ENCODE measurements at places on chromosomes 16 and 17. TPM values are rescaled to one million over a fixed set of nuclear protein-coding genes. Genes with fewer than 3 reads are reported as not detected.

MYH11 gene
- not detected for total RNA-seq

NEUROD2 gene
- not detected for total RNA-seq

- no peak for DNase-seq
Measured at GRCh38 chr17:33288954-33289353, 4.1 kb downstream of the ASIC2 start.

DNA sequence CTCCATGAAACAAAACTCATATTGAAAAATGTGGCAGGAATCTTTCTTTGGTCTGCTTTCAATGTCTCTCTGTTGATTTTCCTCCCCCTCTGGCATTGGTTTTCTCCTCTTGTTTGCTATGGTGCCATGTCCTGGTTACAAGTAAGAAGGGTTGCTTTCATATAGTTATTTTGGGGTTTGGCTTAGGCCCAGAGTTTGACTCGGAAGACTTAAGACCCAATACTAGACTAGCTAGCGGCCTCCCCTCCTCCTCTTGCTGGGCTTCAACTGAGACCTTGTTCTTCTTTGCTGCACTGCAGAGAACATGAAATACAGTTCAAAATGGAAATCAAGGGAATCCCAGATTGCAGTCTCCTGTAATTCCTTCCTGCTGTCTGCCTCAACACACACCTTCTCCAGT, 30.0 kb upstream of the CLEC18A start:
- no peak for DNase-seq

- DNase-seq = no peak
Measured at GRCh38 chr16:57866529-57866918, 64.2 kb upstream of the KIFC3 start.

RND2 gene
- total RNA-seq = not detected

DNA sequence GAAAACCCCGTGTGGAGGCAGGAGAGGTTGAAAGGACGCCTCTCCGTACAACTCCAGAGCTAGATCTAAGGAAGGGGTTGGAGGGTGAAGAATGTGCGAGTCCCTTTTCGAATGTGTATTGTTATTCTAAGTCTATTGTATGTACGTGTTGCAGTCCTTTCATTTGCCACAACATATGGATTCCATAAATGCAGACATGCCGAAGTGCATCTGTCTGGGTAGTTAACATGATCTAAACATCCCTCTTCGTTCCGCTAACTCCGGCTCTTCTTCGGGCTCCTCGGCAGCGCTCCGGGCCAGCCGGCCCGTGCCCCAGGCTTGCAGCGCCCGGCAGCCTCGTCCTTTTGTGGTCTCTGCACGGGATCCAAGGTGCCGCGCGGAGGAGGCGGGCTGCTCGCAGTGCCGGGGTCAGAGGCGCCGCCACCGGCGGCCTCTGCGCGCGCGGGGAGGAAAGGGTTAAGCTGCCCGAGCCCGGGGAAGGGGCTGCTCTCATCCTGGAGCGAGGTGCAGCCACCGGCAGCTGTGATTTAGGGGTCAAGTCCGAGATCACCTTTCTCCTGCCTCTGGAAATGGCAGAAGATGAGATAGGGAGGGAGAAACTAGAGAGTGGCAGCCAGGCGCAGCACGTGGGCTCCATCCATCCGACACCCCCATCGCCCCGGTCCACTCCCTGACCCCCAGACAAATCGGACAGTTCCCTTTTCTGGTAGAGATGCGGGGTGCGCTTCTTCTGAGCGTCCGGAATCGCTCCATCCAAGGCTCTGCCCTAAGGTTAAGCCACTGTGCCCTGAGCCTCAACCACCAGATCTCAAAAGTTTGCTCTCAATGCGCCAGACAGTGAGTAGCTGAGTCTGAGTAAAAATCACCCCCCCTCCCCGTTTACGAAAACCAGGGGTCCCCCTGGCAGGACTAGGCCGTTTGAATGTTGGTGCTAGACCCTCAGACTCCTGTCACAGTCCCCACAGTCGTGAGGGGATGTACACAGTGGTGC, 15.1 kb upstream of the ZFHX3 start:
- no peak for DNase-seq

FNDC8 gene
- total RNA-seq = not detected

DNA sequence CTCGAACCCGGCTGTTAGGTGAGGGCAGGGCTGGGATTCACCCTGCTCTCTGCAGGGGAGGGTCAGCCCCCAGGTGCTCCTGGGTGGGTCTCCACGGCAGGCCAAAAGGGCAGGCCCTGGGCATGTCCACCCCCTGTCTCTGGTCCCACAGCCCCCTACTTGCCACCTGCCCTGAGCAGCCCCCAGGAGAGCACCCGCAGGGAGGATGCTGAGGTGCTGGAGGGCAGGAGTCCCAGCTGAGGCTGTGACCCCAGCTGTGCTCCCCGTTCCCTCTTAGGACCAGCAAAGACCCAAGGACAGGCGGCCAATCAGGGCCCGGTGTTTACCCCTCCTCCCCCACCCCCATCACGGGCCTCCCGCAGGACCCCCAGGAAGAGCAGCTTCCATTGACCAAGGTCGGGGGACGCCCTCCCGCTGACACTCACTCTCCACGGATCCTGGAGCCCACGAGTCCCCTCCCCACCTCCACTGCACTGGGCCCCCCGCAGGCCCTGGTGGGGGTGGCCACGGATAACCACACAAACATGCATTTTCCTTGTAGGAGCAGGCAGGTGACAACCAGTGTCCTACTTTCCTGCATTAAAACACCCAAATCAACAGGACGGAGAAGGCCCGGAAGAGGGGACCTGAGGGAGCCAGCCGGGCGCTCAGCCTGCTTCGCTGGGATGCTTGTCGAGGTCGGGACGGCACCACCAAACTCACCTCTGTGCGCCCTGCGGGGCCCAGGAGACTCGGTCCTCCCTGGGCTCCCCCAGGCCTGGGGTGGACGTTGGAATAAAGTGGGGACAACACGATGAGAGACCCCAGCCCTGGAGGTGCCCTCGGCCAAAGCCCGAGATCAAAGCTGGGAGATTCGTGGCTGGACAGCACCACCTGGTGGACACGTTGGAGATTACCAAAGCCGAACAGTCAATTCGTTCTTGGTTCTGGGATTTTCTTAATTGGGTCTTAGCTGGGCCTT, 22.5 kb upstream of the ENPP7 start:
- DNase-seq = no peak

DNA sequence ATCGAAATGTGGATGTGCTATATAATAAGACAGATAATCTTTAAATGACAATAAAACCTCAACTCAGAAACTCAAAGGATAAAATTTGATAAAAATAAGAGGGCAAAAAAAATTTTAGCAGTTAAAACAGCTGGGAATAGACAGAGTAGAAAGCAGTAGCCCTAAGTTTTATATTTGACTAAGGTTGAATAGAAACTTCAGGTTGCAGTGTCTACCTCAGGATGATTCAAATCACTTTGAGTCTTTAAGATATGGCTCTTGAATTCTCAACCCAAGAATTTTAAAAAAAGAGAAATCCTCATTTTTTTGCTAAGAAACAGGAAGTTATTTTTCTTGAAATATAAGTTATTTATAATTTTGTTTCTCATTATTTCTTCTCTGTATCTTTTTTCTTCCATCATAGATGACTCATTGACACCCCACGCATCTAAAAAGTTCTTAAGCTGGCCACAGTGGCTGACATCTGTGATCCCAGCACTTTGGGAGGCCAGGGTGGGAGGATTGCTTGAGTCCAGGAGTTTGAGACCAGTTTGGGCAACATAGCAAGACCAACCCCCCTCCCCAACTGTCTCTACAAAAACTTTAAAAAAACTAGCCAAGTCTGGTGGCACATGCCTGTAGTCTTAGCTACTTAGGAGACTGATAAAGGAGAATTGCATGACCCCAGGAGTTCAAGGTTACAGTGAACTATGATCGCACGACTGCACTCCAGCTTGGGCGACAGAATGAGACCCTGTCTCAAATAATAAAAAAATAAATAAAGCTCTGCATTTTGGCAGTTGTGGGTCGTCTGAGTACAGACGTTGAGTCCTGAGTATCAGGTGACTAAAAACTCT, 23.9 kb downstream of the NFAT5 start:
- DNase-seq = no peak

- DNase-seq = peak; percentile 48
Measured at GRCh38 chr17:42329025-42329976, 41.0 kb downstream of the STAT5A start.

DNA sequence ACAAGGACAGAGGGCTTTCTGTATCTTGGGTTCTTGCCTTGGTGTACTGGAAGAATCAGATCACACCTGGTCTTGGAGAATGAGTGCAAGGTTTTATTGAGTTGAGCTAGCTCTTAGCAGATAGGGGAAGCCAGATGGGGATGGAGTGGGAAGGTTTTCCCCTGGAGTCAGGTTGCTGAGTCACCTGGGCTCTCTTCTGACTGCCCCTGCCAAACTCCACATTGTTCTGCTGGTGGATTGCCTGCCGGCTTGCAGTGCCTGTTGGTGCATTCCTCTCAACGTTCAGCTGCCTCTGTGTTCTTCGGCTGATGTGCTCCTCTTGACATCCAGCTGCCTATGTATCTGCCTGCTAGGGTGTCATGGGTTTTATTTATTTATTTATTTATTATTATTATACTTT, 1431.1 kb downstream of the CDH8 start:
- DNase-seq = no peak

DNA sequence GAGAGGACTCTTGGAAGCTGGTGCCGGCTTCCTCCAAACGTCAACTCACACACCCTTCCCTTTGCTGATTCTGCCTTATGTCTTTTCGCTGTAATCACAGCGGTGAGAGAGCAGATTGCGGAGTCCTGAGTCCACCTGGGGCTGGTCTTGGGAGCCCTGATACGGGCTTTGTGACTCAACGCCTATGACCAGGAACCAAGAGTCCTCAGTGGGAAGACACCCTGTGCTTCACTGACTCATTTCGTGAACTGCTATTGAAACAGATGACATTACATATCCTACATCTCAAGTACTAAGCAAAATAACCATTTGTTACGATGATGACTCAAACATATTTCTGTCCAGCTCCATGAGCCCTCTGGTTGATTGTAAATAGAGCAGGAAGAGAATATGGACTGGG, 90.7 kb upstream of the CREBBP start:
- DNase-seq = no peak

- no peak for DNase-seq
Measured at GRCh38 chr16:49592546-49593423, 219.2 kb downstream of the C16orf78 start.

SKAP1 gene
- not detected for total RNA-seq

GRCh38 chr16:12703935-12704334, 99.8 kb downstream of the CPPED1 start:
- DNase-seq = no peak

GRCh38 chr16:14364112-14364385, 266.0 kb downstream of the PARN start:
- DNase-seq = no peak

ACD gene
- total RNA-seq = 45.6 TPM

- DNase-seq = no peak
Measured at GRCh38 chr17:33701910-33702309, 408.8 kb upstream of the ASIC2 start.

DNA sequence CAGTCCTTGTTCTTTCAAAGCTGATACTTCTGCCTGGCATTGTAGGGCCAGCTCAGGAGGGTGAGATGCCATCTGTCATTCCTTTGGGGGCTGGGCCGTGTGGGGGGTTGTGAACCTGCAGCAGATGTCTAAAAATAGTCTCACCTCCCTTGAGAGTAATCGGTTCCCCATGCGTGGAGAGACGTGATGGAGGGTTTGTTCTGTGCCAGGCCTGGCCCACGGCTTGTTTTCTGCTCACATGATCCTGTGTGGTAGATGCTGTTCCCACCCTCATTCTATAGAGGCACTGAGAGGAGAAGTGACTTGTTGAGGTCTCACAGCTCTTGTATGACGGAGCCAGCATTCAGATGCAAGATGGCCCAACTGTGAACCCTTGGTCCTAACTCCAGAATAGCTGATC, 4.6 kb downstream of the IRF8 start:
- no peak for DNase-seq
